Dorsolateral prefrontal cortex (tissue), 122 donors: ENCODE measurements at places on chromosomes 6 and 20.

DNA sequence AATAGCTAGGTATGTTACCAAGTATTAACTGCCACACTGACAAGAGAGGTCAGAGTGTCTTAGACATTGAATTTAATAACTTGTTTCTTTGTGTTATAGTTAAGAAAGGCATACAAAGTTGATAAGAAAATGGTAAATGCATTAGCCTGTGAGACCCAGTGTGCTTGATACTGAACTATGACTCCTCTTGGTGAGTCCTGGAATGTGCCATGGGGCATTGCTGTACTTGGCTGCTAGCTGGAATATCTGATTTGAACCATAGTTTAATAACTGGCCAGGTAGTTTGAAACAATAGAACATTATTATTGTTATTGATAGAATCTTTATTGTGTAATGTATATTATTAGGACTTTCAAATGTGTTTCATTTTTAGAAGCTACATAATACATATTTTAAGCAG lies 70.0 kb downstream of the ZFAND3 start:
- DNase-seq: no peak

DNA sequence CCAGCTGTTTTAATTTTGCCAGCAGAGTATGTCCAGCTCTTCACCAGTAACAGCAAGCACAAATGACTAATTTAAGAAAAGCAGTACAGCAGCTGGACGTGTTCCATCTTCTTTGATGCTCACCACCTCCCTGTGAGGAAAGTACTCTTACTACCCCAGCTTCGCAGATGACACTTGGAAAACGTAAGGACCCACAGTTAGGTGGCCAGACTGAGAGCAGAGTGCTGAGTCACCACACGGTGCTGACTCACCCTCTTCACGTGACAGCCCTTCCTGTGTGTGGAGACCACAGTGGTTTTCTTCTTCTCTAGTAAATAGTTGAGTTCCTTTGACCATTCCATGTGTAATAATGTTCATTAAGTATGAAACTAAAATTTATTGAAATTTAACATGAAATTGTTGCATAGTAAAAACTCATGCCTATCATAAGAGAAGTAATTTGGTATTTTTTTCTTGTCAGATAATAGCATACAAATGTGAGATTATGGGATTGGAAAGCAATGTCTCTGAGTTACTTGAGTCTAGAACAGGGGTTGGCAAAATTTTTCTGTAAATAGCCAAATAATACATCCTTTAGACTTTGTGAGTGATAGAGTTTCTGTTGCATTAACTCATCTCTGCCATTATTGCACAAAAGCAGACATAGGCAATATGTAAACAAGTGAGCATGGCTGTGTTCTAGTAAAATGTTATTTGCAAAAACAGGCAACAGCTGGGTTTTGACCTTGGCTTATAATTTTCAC lies 76.6 kb downstream of the SLX4IP start:
- peak; percentile 74 for DNase-seq

GRCh38 chr6:70667256-70667710 lies 400 bp upstream of the SMAP1 start:
- no peak for DNase-seq

GRCh38 chr6:30450909-30451841 lies 38.1 kb upstream of the HLA-E start:
- DNase-seq: no peak

DNA sequence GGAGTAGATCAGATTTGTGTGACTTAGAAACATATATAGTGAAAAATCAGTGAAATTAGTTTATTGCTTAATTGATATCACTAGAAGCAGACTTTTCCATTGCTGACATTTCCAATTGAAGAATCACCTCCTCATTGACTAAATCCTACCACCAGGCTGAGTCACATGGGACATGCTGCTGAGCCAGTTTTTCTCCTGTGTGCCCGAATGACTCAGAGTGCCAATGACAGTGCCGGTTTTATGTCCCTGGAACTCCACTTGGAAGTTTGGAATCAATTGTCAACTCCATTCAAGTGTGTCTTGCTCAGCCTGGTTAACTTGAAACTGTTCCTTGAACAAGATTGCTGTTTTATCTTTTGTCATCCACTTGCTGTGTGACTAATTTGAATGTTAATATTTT lies 316.1 kb upstream of the PRDM1 start:
- DNase-seq: no peak

GRCh38 chr6:102309700-102310099 lies 916.2 kb downstream of the GRIK2 start:
- DNase-seq: no peak

GRCh38 chr20:3092611-3093379 lies 8.3 kb upstream of the AVP start:
- DNase-seq: no peak

- DNase-seq: no peak
These were observed 1.6 kb downstream of the SAMD10 start for GRCh38 chr20:63977739-63978276.

- no peak for DNase-seq
These were observed 631 bp upstream of the PABPC1L start for GRCh38 chr20:44908987-44909871.

DNA sequence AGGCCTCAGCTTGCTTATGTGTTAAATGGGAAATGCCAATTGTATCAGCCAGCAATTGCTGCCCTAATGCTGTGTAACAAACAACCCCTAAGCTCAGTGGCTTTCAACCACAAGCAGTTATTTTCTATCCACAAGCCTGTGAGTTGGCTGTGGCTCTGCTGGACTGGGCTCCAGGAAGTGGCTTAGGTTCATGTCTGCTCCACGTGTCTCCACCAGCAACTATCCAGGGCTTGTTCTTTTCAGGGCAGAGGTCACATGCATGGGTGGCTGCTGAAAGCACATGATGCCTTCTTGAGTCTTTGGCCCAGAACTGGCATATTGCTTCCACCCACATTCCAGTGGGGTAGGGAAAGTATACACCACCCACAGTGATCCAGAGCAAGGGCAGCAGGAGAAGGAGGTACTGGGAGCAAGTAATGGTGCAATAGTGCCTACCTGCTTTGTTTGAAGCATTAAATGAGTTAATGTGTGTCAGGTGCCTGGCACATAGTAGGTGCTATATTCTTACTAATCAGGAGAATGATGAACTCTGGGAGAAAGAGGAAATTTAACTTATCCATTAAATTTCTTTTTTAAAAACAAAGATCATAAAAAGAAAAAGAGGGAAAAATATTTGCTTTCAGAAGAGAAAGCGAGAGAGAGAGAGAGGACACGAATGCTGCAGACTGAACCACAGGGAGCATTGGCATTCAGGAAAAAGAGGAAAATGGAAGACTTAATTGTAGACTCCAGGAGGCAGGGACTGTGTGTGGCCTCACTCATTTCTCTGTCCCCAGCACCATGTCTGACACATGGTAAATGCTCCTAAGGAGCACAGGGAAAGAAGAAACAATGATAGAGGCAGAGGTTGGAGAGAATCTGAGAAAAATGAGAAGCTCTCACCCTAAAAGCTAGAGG lies 25.2 kb upstream of the RNF24 start:
- DNase-seq: no peak

- no peak for DNase-seq
These were observed 51.6 kb upstream of the IMPG1 start for GRCh38 chr6:76124018-76124417.

DNA sequence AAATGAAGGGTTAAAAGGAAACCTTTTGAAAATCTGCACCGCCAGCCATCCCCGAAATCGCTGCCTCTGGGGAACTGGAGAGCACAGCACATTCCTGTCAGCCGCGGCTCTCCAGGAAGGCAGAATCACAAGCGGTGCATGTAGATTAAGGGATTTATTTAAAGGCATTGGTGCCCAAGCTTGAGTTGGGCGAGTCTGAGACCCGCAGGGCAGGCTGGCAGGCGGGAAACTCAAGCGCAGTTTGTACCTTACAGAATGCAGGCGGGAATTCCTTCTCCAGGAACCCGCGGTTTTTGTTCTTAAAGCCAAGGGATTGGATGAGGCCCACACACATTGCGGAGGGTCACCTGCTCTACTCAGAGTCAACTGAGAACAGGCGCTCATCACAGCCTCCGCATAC lies 10.8 kb downstream of the GPR31 start:
- DNase-seq: no peak

GRCh38 chr6:111809264-111809663 lies 64.0 kb downstream of the FYN start:
- no peak for DNase-seq

- DNase-seq: no peak
These were observed 35.0 kb upstream of the KIF16B start for GRCh38 chr20:16608277-16608650.

DNA sequence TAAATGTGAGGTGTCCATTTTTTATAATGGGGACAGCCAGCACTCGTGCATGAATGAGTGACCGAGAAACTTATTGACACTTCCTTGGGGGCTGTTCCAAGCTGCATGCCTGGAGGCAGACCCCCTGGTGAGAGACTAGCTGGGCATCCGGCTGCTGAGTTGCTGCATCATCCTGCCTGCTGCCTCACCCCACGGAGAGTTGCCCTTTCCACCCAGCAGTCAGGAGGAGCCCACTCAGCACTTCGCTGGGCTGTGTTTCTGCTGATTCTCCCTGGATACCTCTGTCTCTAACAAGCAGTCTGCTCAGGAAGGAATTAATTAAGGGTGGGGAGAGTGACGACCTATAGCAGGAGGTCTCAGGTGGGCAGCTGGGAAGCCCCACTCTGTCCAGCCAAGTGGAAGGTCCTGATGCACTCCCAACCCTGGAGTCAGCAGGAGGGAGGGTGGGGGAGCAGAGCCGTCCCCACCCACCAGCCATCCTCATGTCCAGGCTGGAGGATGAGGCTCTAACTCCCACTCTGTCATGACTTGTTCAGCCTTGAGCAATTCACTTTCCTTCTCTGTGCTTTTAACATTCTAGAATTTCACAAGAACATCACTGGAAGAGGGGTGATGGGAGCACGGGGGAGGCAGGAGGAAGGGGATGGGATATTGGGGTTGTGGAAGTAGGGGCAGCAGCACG lies 177.3 kb downstream of the LRFN2 start:
- no peak for DNase-seq

DNA sequence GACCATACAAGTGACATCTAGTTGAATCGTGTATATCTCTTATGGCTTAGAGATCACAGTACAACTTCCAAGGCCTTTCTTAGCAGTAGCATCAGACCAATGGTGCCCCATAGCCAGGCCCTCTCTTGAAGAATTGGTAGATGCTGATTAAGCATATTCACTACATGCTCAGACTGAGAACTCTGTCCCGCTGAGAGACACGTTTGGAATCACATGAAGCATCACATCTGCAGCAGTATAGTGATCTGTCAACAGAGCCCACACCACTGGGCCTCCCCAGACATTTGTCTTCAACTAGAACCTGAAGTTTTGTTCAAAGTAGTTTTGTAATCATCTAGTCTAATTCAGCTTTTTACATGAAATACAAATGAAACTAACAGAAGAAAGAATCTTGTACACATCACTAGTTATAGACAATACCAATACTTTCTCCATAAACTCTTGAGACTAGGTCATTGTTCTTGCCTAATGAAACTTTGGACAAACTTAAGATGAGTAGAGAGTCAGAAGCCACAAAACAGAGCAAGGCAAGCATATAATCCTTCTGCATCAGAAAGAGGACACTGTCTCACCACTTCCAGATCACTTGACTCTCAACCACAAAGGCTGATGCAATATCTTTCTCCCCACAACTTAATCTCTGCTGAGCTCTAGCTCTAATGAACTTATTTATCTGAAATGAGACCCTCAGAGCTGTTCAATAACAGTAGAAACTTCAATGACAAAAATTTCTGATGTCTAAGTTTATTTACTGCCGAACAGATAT lies 182.7 kb downstream of the TBX18 start:
- no peak for DNase-seq

- peak; percentile 24 for DNase-seq
These were observed at the start of gene OPRM1 for GRCh38 chr6:154039231-154039842. Gene OPRM1, plus strand, starts transcription at chr6:154039240. Its CDS starts 305 bp downstream, at chr6:154039545.

- no peak for DNase-seq
These were observed 31.6 kb upstream of the MANEA start for GRCh38 chr6:95545686-95546085.

GRCh38 chr6:79231101-79231500 lies 3.4 kb downstream of the HMGN3 start:
- DNase-seq: no peak

GRCh38 chr6:68658338-68658737 lies 23.3 kb downstream of the ADGRB3 start:
- DNase-seq: no peak

GRCh38 chr6:40251637-40252300 lies 317.5 kb upstream of the MOCS1 start:
- no peak for DNase-seq

DNA sequence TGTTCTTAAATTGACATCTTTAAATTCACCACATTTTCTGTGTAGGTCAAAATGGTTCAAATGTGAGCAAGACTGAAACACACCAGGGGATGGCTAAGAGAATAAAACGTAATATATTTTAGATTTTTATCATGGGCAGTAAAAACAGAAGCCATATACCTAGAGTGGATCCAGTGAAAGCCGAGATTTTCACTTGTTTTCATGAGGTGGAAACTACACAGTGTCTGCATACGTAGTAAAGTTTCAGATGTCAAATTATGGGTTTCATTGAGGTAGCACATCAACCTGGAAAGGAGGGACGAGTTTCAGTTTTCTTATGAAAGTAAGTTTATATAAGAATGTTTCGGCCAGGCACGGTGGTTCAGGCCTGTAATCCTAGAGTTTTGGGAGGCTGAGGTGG lies 25.9 kb downstream of the METTL24 start:
- DNase-seq: no peak

GRCh38 chr20:1391640-1392442 lies 1.0 kb downstream of the FKBP1A start:
- DNase-seq: peak; percentile 17

- DNase-seq: no peak
These were observed 411.7 kb downstream of the C6orf118 start for GRCh38 chr6:164897523-164898235.

DNA sequence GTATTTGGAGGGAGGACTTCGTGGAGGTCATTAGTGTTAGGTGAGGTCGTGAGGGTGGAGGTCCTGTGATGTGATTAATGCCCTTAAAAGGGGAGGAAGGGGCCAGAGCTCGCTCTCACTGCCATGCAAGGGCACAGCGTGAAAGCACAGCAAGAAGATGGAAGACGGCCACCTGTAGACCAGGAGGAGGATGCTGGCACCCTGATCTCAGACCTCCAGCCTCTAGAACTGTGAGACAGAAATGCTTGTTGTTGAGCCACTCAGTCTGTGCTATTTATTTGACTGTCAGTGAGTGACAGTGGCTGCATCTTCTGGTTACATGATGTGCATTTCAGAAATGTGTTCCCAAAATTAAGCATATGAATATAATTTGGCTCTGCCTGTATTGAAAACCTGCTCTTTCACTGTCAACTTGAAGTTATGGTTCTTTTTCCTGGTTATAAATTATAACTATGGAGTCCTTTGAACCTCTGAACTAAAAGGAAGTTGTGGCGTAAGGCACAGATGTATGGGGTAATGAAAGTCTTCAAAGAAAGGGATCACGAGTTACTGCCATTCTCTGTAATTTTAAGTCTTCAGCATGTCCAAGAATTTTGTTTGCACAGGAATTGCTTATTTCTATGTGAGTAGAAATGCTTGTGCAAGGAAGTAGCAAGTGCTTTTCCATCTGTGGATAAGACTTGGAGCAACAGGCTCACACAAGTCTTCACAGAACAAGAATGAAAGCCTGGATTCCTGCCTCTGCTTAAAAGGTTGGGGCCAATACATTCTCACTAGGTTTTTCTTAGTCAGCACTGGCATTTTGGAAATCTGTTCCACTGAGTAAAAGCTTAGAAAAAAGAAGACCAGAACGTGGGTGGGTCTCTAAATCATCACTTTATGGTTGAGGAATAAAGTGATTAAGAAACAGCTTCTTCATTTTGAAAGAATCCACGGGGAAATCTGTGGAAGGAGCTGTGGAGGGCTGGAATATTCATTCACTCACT lies 10.3 kb downstream of the PPP1R14C start:
- DNase-seq: no peak
